ENCODE measurements at places on chromosomes 3 and 15.

DNA sequence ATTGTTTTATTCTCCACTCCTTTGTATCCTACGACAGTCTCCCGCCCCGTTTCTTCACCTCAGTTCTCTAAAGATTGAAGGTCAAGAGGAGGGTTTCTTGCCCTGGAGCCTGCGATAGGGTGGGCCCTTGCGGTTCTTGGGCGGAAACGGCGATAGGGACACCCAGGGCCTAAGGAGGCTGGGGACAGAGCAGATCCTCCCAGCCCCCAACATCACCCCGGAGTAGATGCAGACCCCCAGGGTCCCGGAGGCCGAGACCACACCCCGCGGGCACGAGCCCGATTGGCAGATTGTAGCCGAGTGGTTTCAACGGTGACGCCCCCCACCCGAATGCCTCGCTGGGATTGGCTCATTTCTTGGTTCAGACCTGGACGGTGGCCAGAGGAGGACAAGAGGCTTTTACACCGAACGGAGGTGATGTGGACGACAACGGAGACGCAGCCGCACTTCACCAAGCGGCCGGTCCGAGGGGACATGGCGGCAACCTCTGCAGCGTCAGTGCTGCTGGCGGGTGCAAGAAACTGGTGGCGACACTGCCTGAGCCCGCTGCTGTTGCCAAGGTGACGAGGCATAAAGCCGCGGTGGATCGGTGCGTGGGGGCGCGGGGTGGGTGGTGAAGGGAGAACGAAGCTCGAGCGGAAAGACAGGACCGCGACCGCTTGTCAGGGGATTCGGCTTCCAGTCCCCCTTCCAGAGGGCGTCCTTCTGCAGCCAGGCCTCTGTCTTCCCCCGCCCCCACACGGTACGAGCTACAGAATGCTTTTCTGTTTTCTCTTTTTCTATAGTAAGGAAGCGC, 19.0 kb upstream of the MCF2L2 start:
- DNase-seq: peak; percentile 86

- no peak for DNase-seq
Observed at GRCh38 chr15:84874981-84875699, 9.3 kb upstream of the SLC28A1 start.

DNA sequence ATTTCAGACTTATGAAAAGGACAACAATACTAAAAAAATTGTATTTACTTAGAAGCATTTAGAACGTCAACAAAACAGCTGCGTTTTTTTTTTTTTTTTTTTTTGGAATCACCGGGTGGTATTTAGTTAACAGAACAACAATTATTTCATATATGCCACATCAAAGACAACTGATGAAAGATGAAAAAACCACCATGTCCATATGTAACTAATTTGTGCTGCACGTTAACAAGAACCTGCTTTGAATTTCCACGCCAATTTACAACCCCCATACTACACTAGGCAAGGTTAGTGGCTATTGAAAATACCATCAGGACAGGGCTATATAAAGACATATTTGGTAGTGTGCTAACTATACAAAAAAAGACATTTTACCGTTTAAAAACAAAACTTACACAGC, 189.3 kb upstream of the ROBO1 start:
- DNase-seq: no peak

GRCh38 chr3:60847791-60848190, 403.5 kb downstream of the FHIT start:
- no peak for DNase-seq

DNA sequence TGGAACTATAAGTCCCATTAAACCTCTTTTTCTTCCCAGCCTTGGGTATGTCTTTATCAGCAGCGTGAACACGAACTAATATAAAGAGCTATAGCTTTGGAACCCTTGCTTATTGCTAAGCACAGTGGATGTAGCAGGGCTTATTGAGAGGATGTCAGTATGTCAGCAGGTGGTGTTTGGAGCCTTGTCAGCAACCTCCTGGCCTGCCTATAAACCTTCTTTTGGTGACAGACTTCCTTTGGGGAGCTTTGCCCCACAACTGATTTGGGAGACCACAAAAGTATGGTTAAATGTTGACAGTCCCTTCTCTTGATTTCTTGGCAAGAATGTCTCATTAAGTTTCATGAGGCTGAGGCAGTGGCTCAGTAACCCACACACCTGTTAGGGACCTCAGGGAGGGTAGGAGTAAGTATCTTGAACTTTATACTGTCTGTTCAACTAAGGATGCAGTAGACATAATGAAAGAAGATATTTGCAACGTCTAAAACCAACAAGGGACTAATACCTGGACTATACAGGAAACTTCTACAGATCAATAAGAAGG, 14.8 kb downstream of the CCNDBP1 start:
- no peak for DNase-seq

- DNase-seq: peak; percentile 98
Observed at GRCh38 chr3:185282696-185283373, 29.0 kb upstream of the EHHADH start.

GRCh38 chr15:65069179-65069578, 1.4 kb upstream of the RASL12 start:
- DNase-seq: peak; percentile 90

DNA sequence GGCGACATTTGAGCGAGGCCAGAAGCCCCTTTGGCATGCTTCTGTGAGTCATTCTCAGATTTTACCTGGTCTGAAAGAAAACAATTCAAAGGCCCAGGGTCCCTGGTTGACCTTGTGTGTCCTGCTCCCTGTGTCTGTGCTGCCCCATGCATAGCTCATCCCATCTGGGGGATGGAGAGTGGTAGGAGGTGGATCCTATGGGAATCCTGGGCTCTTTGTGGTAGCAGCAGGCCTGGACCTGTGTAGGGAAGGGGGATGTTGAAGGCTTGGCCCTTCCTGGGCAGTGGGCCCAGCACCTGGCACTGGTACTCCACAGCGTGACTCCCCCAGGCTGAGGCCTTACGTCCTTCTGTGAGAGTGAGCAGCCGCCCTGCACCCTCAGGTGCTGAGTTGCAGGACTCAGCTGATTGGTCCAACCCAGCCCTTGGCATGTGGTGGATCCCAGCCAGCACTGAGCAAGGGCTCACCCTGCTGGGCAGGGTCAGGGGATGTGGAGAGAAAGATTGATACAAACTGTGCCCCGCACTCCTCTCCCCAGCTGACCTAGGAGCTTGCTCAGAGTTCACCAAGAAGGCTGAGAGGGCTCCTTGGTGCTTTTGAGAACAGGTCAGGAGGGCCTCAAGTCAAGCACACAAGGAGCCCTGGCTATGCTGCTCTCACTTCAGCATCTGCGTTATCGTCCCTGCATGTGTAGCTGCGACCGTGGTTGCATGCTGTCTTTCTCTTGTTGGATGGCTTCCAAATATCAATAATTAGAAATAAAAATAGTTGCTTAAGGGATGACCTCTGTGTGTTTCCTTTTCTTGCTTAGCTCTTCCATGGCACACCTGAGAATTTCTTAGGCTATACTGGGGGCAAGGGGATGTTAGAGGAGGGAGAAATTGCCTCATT, 21.4 kb upstream of the JMJD7 start:
- DNase-seq: no peak

GRCh38 chr3:67083277-67083676, 85.2 kb downstream of the KBTBD8 start:
- DNase-seq: no peak

DNA sequence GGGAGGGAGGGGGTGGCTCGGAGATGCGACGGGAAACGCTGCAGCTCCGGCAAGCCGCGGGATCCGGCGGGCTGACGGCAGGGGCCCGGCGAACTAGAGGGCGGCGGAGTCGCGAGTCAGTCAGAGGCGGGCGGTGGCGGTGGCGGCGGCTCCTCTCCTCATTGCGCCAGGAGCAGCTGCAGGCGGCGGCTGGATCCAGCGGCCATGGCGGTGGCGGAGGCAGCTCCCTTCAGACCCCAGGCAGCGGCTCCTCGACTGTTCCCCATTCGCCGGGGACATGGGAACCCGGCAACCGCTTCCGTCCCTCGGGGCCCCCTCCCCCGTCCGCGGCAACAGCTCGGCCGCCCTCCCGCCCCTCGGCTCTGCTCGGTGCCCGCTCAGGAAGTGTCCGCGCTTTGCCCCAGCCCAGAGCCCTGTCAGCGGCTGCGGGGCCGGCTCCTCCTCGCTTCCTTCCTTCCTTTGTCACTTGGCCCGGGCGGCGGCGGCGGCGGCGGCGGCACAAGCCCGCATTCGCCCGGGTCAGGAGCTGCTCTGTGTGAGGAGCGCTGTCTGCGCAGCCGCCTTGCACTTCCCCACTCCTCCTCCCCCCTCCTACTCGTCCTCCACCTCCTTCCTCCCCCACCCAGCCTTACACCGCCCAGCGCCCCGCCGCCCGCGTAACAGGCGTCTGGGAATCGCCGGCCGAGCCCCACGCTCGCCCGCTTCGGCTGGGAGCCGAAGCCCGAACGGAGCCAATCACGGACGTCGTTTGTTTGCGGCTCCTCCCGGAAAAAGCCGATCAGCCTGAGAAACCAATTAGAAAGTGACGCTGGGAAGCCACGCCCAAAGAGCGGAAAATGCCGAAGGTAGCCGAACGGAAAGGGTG, at the start of gene GSK3B:
GSK3B (minus strand) TSS at position 537 of the 865 bp plus-strand sequence. CDS start 1,013 bp downstream, outside the sequence.
- DNase-seq: peak; percentile 92

- DNase-seq: no peak
Observed at GRCh38 chr3:46092702-46093080, 65.4 kb upstream of the XCR1 start.

DNA sequence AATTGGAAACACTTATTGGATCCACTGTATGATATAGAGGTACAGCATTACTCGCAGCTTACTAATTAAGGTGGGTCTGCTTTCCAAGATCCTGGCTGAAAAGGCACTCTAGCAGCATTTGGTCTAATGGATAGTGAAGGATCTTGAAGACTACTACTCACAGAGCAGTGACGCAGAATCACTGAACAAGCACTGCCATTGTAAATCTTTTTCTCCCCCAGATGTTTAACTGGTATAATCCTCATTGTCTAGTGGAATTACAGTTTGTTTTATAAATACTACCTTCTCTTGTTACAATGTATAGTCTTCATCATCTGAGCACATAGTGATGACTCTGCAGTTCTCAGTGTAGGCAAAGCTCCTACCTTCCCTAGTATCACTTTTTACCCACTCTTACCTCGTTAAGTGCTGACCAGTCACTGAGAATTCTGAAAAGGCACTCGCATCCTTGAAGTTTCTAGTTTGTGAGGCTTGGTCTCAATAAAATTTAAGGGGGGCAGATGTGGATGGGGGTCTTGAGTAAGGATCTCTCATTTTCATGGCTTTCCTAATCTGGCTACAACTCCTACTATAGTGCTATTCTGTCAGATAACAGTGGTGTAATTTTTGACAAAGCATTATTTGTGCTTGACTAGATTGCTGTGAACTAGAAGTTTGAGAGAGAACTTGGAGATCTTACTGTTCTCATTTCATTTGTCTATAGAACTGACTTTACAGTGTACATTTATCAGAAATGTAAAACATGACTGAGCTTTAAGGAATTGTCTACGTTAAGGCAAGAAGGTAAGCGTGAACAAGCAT, 23.2 kb downstream of the MAPK6 start:
- no peak for DNase-seq

DNA sequence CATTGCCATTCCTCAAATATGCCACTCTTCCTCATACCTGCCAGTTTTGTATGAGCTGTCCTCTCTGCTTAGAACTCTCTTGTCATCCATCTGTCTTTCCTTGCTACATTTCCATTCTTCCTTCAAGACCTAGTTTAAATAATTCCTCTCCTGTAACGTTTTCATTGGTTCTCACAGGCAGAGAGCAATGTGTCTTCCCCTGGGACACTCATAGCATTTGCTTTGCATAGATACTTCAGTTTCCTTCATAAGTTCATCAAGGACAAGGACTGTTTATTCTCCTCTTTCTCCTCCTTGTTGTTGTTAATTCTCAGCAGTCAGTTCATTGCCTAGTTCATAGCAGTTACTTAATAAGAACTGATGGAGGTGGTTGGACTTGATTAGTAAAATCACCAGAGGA, 10.5 kb downstream of the NR2C2 start:
- no peak for DNase-seq

GRCh38 chr15:23467110-23467600, 20.1 kb upstream of the GOLGA6L2 start:
- peak; percentile 42 for DNase-seq

DNA sequence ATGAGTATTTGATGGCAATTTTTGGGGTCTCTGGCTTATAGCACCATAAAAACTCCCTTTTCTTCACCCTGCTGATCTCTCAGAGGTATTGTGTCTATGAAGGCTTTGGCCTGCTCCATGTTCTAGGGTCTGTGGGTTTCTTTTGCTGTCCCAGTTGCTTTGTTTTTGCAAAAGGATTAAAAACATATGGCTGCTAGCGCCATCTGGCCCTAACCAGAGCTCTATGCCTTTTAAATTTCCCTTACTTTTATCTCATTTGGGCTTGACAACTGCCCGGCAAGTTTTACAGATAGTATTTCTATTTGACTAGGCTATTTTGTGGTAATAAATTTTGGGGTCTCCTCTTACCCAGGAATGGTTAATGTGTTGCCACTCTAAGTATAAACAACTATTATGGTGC, 6.4 kb upstream of the GHRL start:
- no peak for DNase-seq

- DNase-seq: no peak
Observed at GRCh38 chr3:194421-194820, 2.1 kb upstream of the CHL1 start.

DNA sequence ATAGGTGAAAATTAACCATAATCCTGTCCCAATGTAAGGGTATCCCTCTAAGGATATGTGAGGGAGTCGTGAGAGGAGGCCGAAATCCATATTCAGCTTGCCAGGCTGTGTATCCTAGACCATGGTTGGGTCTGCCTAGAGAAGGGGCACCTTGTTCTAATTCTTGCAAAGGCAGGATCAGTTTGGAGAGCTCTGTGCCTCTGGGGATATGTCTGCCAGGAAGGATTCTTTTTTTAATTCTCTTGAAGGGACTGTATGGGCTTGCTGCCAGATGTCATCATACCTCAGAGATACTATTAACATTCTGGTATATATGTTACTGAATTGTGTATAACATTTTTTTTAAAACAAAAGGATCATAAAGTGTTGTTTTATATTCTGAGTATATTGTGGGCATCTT, 2.4 kb downstream of the ATP1B3 start:
- DNase-seq: no peak

DNA sequence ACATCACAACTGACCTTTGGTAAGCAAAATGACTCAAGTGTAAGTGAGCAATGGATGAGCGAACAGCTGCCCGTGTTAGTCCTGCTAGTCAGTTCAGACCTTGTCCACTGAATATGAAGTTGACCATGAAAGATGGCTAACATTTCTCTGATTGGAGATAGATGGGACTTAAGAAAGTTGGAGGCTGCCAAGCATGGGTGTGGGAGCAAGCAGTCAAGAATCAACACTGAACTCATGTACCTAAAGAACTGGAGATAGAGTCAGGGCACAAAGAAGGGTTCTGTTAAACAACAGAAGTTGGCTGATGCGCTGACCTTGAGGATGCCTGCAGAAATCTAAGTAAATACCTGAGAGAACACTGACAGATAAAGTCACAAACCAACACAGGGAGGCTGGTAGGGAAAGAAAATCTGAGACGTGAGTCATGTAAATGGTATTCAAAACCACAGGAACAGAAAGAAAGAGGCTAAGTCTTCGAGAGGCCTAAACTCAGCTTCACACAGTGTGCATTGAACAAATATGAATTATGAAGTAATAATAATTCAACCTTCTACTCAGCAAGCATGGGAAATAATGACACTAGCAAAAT, 30.7 kb upstream of the ANPEP start:
- peak; percentile 76 for DNase-seq
